HFFc6 (cell line): ENCODE measurements at places on chromosomes 1 and 21.
A peak's percentile ranks its signal among the peaks of the same experiment; 100 is the strongest.

DNA sequence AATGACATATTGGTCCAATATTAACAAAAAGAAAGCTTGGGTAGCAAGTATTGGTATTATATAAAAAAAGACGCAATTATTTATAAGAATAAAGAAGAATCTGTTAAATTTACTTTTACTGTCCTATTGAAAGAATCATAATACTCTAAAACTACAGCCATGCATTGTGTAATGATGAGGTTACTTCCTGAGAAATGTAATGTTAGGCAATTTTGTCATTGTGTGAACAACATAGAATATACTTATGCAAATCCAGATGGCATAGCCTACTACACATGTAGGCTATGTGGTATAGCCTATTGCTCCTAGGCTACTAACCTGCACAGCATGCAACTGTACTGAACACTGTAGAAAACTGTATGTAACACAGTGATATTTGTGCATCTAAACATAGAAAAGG, 121.2 kb upstream of the PTGFR start:
- DNase-seq: no peak

GRCh38 chr1:52590266-52590665, 11.9 kb upstream of the GPX7 start:
- no peak for DNase-seq

DNA sequence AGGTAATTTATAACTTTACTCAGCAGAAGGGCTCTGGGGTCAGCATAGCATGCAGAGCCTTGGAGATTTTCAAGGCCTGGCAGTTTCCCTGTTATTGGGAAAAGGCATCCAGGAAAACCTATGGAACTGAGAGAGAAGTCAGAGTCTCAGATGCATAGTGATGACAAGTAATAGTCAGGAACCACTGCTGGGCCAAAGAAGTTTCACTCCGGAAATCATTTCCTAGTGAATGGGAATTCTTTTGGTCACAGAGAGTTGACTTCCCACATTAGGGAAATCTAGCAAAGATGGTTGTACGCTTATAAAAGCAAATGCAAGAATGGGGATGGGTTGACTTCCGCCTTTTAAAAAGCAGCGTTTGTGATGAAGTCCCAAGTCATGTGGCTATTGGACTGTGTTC, 28.4 kb upstream of the RUNX1 start:
- DNase-seq: no peak

- DNase-seq: peak; percentile 50
These were observed 7.3 kb upstream of the ANKRD13C start for GRCh38 chr1:70361727-70362398.

DNA sequence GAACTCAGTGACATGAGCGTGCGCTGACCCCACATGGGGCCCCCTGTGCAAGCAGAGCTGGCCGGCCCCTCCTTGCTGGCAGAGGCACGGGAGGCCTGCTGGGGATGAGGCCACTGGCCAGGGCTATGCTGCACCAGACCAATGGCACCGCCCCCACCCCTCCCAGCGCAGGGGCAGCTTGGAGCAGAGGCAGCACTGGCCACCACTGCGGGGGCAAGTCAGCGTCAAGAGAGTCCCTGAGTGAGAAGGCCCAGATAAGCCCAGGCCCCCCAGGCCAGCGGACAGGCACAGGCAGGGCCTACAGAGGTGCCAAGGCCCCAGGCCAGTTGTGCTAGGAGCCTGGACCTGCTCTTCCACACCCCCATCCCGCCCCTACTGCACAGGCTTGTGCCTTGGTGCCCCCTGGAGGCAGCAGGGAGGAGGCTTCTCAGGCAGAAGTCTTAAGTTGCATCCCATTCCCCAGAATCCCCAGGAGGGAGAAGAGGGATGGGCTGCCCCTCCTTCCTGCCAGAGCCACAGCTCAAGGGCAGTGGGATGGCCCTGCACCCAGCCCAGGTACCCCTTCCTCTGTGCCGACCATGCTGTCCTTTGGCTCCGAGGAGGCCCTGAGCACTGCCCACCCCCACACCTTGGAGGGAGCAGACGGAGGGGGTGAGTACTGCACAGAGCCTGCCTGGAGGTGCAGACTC, 35.8 kb downstream of the EPHX1 start:
- DNase-seq: peak; percentile 56

DNA sequence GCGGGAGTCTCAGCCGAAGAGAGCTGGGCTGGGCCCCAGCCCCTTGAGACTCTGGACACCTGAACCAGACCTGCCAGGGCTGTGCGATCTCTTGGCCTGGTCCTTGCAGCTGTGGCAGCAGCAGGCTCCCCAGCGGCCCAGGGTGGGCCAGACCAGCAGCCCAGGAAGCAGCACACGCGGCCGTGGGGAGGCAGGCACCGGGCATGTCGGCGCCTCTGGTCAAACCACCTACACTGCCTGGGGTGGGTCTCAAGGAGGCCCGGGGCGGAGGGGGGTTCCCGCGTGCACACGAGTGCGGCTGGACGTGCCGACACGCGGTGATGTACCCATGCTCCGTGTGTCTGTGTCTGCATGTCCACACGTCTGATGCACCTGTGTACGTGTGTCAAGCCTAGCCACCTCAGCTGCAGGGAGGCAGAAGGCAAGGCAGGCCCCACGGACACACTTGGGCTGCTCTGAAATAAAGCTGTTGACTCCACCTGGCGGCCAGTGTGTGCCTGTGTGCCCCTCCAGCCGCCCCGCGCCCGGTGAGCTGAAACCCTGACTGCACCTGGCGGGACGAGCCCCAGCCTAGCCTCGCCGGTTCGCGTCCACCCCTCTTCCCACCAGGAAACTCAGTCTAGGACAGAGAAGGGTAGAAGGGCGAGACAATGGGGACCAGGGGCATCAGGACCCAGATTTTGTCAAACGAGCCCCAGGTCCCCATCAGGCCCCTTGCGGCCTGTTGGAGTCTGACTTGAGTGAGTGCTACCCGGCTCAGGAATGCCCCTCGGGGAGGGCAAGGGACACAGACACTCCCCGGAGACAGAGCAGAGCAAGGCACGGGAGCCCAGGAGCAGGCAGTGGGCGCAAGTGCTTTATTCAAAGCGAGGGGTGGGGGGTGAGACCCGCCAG, 11.6 kb downstream of the SCNN1D start:
- DNase-seq: peak; percentile 37

GRCh38 chr1:81681601-81682266, 119.0 kb upstream of the ADGRL2 start:
- peak; percentile 39 for DNase-seq

DNA sequence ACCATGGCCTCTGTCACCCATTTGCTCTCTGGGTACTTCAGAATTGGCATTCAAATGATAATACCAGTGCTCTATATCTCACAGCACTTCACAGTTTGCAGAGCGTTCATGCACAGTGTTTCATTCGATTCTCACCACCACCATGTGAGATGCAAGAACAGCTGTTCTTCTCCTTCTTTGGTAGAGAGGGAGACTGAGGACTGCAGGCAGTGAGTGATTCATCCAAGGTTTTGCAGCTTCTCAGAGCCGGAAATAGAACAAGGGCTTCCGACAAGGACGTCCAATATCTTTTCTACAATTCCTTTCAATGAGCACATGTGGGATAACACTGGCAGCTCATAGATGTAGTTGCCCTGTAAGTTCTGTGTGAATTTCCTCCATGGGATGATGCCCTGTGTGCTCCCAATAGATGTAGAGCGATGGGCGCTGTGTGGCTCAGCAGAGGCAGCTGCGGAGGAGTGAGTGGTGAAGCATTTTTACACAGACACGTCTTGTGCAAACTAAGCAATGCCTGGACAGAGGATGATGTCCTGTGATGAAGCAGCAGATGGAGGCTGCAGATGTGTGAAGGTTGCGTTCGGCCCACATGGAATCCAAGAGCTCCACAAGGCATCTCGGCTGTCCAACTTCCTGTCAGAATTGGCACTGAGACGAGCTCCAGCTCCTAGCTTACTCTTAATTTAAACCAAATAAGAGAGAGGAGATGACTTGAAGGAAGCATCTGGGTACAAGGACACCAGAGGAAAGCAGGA, 24.9 kb downstream of the MT1HL1 start:
- DNase-seq: no peak

DNA sequence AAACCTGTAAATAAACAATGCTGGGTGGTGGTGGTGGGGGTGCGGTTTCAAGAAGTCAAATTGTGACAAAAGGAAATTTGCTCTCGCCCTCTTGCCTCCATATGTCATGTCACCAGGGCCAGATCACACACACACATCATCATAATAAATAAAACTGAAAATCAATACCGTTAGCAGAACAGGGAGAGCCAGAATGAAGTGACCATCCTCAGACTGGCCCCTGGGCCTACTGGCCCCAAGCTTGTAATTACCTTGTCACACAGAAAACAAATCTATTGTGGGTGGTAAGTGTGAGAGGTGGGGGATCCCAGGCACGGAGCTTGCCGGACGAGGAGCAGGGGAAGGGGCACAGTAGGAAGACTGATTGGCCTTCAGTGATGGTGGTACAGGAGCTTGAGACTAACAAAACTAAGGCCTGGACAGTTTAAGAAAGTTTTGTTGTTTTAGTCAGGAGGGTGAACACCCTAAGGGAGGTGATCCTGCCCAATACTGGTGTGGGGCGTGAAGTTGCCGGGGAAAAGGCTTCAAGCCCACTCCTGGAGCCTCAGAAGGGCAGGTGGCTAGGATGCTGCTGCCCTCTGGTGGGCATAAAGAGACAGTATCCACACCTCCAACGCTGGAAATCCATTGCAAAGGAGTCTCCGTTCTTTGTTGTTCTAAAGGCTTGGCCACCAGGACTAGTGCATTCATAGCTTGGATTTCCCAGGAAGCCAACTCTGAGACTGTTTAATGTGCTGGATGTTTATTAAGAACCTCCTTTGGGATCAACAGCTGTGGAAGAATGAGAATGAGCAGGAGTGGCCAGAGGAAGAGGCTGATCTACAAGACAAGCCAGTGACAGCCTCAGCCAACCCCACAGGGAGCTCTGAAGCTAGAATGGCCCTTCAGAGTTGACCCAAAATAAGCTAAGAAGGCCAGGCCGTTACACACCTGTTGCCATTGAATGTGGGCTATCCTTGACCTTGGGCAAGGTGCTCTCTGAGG, 8.1 kb upstream of the C1orf216 start:
- peak; percentile 39 for DNase-seq

DNA sequence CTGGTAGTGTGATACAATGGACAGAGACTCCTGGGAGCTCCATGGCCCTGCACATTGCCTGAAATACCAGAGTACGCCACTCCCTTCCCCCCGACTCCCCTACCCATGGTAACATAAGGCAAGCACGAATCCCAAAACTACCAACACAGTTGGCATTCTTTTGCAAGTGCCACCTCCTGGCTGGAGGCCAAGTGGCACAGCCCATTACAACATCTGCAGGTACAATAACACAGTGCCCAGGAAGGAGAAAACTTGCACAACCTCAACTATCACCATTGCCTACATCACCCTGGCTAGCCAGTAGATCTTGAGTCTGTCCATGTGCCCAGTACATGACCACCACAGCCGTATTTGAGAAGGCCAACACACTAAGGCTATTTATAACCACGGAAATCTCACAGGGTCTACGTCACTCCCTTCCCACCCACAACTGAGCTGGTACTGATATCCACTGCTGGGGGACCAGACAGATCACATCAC, 11.7 kb downstream of the ADAMTS1 start:
- DNase-seq: no peak

- DNase-seq: no peak
These were observed 5.0 kb upstream of the ILDR2 start for GRCh38 chr1:166980383-166980782.

DNA sequence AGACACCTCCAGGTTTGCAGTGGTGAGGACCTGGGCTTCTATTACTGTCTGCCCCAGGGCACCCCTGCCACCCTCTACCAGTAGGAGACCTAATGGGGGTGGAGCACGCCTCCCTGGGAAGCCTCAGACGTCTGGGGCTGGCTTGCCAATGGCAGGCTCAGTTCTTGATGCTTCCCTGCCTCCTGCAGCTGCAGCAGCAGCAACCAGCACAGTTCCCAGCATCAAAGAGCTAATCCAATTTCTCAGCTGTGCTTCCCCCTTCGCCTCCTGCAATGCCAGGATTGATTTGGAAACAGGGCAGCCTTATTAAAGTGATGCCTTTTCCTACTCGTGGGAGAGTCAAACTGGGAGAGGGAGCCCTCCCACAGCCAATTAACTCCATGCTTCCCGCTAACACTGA, 8.2 kb downstream of the SYT2 start:
- no peak for DNase-seq

DNA sequence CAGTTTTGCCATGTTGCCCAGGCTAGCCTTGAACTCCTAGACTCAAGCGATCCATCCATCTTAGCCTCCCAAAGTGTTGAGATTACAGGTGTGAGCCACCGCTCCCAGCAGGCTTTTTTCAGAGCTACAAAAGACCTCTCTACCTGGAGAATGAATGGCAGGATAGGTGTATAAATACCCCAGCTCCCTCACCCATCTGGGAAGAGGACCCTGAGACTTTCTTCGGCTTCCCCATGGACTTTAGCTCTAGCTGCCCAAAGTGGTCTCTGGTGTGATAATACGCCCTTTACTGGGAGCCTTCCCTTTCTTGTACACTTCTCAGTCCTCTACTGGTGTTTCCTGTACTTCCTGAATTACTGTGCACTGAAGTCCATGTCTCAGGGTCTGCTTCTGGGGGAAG, 60.6 kb downstream of the PTP4A2 start:
- no peak for DNase-seq

DNA sequence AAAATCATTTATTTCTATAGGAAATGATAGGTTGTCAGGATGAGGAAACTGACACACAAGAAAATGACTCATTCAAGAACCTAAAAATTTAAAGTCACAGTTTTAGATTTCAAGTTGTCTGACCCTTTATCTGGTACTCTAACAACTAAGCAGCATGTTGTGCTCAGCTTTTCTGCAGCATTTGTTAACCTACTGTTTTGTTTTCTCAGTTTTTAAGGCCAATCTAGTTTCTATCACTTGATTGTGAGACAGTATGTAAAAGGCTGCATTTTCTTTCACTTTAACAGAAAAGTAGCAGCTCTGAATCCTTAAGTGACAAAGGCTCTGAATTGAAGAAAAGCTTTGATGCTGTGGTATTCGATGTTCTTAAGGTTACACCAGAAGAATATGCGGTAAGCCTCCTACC, 59.1 kb downstream of the RALGPS2 start:
- DNase-seq: no peak

DNA sequence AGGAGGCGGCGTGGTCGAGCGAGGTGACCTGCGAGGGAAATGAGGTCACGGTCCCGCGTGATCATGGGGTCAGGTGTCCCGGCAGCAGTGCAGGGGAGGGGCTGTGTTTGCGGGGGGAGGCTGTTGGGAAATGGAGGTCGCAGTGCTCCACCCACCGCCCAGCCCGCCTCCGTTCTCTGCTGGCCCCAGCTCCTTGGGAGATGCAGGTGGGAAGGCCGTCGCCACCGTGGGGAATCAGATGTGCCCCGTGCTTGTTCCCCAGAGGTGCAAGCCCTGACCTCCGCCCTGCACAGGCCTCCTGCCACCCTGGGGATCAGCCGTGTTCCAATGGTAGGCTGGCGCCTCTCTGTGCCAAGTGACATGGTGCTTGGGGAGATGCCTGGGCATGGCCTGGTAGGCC, 95.7 kb downstream of the PRDM16 start:
- DNase-seq: no peak

DNA sequence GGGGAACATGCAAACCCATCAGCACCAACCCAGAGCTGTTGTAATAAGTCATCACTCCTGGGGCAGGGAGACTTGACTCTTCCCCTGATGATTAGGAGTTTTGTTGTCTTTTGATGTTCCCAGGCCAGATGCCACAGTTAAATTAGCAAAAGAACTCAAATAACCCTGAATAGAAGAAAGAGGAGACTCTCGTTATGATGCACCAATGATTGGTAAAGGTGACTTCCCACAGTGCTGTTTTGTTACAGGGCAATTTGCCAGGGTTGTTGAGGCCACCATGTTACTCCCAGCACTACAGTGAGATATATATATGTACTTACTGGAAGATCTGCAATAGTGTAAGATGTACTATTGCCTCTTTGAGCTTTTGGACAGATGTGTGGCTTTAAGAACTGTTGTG, 24.3 kb upstream of the RCAN1 start:
- no peak for DNase-seq
